Nucleus accumbens (tissue), 56 donors: ENCODE measurements at places on chromosomes 16 and 17.

DNA sequence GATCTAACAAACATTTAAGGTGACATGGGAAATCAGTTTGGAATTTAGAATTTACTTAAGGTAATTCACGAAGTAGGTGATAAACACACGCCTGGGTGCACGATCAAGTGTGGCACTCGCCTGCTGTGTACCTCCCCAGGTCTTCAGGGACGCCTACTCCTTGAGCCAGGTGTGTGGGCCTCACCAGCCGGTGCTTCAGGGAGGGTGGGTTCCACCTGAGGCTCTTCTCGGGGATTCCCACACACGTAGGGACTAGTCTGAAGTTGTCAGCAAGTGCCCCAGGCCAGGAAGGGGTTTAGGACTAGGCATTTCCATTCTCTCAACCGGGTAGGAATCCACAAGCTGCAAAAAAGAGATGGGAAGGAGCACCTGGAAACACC lies 9.8 kb upstream of the NAT9 start:
- no peak for DNase-seq

DNA sequence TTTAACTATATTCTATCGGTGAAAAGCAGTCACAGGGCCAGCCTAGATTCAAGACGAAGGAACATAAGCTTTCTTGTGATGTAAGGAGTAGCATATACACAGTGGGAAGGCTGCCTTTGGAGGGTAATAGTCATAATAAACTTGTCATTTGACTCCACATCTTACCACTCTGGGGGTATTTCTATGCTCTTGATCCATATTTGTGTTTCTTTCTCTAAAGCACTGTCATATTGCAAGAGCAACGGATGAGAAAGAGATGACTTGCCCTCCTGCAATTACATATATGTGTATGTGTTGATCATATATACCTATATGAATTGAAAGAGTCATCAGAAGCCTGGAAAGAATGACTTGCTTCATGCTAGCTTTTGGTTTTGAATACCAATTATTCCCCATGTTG lies 225.4 kb upstream of the HS3ST3A1 start:
- DNase-seq = no peak

DNA sequence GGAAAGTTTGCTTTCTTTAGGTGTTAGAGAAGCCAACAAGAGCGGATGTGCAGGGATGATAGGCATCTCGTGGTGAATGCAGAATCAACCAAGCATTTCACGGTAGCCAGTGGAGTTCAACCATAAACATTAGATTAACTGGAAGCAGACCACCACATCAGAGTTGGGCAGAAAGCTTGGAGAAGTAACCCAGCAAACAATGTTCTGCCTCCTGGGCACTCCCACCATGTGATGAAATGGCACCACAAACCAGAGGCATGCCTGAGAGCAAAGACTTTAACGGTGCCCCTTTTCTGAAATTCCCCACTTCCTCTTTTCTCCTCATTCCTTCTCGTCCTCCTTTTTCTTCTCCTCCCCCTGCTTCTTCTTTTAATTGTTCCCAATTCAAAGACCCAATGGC lies 193.5 kb upstream of the ANKFN1 start:
- no peak for DNase-seq

DNA sequence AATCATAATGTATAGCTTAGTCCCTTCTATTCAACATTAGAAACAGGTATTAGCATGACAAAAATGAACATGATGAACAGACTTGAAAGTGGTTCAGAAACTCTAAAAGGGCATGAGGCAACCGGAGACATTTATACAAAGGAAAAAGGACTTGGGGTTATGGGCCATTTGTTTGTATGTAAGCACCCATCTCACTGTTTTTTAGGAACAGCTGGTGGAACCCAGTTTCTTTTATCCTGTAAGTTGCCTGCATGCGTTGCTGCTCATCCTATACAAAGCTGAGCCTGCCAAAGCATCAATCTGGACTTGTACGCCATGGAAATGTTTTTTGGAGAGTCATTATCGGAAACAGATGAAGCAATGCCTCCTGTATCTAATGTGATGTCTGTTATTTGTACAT lies 72.3 kb upstream of the NACA2 start:
- no peak for DNase-seq
